ENCODE measurements at places on chromosomes 6 and 20.

- no peak for DNase-seq
Measured at GRCh38 chr20:47359530-47360296, 3.2 kb upstream of the ZMYND8 start.

- no peak for DNase-seq
Measured at GRCh38 chr20:51128198-51128597, 105.3 kb upstream of the KCNG1 start.

DNA sequence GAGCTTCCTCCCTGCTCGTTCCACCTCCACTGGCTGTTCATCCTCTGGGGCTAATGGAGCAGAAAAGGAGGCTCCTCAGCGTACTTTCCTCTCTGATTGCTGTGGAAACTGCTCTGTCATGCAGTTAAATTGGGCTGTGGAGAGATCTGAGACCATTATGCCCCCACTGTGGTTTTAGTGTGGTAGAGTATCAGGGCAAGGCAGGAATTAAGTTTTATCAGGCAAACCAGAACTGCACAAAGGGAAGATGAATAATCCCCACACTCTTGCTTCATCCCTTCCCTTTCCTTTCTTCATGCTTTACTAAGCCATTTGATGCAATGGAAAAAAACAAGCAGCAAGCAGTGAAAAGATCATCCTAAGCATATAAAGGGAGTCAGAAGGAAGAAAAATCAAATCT lies 11.9 kb upstream of the ME1 start:
- no peak for DNase-seq

- no peak for DNase-seq
Measured at GRCh38 chr6:29982097-29982496, 39.8 kb downstream of the HLA-A start.

DNA sequence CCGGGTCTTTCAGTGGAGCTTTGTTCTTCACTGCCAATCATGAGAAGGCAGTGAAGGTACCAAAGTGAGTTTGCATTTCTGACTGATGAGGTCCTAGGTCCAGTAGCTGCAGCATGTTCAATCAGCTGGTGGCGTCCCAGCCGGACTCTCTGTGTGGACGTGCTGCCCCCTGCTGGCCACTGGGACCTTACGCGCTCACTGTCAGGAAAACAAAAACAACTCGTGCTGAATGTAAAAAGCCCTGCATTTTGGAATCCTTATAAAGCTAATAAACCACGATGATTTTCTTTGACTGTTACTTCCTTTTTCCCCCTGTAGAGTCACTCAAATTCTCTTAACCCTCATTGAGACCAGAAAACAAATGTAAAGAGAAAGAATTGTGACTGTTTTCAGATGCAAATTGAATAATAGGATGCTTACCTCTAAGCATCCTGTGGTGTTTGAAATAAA lies 4.9 kb upstream of the CD24 start:
- peak; percentile 79 for DNase-seq

GRCh38 chr6:169320013-169320412 lies 66.4 kb upstream of the THBS2 start:
- DNase-seq = no peak

DNA sequence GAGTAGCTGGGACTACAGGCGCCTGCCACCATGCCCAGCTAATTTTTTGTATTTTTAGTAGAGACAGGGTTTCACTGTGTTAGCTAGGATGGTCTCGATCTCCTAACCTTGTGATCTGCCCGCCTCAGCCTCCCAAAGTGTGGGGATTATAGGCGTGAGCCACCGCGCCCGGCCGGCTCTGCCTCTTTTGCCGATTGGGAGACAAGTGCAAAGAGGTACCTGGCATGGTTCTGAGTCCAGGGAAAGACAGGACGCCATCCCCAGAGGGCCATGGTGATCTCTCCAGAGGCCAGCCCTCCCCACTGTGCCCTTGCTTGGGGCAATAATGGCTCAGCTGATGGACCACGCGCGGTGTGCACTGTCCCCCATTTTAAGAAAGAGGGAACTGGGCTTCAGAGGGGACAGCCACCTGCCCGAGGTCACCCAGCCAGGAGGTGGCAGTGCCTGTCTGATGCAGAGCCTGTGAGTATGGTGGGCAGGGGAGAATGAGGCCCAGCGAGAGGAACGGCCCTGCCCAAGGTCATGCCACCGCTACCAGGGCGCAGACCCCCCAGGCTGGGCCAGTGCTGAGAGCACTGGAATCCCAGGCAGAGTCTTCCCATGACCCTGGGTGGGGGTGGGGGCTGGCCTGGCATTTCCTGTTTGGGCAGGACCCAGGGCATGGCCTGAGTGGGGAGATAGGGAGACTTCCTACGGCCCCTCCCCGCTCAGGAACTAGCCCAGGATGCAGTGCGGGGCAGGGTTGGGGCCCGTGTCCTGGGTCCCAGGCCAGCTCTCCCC lies 61.0 kb downstream of the SNAI1 start:
- DNase-seq = no peak

GRCh38 chr20:24764027-24764793 lies 184.9 kb upstream of the CST7 start:
- no peak for DNase-seq

DNA sequence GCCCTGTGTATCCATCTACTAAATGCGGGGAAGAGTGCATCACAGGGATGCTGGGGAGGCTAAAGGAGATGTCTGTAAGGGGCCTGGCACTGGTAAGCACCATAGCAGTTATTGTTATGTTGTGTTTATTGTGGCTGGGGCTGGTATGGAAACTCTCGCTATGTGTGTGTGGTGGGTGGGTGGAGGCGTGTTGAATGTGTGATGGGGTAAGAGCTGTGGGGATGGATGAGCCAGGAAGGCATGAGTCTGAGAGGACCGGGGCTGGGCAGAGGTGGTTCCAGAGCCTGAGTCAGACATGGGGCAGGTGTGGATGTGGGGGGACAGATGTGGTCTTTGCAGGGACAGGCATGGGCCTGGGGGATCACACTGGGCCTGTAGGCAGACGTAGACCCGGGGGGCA lies 88.1 kb downstream of the GRM4 start:
- no peak for DNase-seq

DNA sequence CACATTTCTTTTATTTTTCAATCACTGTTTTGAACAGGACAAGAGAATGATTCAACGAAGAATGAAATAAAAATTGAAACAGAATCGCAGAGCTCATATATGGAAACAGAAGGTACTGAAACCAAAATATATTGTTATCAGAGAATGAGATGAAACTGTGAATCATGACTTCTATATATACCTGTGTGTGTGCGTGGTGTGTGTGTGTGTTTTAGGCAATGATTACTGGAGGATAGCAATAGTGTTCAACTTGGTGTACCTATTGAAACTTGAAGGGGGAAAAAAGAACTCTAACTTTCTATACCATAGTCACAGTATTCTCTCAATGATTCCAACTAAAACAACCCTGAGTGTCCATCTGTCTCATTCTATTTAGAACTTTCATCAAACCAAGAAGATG lies 586.6 kb downstream of the KIF16B start:
- no peak for DNase-seq

DNA sequence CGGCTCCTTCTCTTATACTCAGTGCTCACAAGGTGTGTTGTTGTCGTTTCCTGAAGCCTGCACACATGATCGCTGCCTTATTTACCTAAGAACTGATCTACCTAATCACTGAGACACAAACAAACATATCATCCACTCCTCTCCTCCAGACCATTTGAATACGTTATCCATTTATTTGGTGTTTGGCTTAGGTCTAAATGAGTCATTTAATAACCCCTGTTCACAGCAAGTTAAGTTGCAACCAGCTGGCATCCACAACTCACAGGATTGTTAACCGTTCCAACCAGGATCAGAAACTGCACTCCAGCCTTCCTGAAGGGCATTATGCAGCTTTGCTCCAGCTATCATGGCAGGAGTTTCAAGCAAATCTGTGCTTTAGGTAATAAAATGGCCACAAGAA lies 511.1 kb upstream of the MAP3K7 start:
- DNase-seq = no peak

DNA sequence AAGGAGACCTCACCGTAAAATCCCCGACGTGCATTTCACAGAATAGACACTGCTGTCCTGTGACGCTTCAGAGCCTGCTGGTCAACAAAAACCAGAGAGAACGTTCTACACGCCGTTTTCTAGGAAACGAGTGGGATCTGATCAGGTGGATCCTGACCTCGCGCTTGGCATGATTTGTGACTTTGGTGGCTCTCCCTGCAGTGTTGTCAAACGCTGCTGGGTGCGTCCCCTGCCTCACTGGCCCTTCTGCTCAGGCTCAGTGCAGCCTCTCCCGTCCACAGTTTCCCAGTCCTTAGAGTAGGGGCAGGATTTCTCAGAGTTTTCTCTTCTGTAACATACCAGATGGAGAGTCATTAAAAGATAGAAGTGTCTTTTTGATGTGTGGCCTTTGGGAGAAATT lies 27.6 kb upstream of the IRF4 start:
- DNase-seq = no peak

- DNase-seq = no peak
Measured at GRCh38 chr6:8172530-8172929, 70.2 kb upstream of the EEF1E1 start.

DNA sequence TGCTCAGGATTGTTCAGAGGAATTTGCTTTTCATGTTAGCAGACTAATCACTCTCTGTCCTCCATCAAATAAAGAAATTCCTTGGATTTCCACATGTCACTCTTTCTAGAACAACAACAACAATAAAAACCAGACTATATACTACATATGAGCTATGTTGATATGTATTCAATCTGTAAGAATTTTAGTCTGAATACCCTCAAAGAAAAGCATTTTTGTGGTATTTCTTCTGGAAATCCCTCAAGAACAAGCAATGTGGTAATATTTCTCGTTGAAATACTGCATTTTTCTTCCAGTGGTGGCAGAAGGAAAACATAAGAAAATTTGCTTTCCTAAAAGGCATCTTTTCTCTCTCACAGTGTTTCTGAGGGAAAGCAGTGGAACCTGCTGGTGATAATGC lies 312.6 kb upstream of the RSPO3 start:
- DNase-seq = no peak

- DNase-seq = no peak
Measured at GRCh38 chr20:11044561-11044960, 370.8 kb upstream of the JAG1 start.

GRCh38 chr6:96975852-96976251 lies 51.3 kb downstream of the KLHL32 start:
- DNase-seq = no peak

GRCh38 chr6:33746036-33746600 lies 587 bp downstream of the IP6K3 start:
- no peak for DNase-seq

DNA sequence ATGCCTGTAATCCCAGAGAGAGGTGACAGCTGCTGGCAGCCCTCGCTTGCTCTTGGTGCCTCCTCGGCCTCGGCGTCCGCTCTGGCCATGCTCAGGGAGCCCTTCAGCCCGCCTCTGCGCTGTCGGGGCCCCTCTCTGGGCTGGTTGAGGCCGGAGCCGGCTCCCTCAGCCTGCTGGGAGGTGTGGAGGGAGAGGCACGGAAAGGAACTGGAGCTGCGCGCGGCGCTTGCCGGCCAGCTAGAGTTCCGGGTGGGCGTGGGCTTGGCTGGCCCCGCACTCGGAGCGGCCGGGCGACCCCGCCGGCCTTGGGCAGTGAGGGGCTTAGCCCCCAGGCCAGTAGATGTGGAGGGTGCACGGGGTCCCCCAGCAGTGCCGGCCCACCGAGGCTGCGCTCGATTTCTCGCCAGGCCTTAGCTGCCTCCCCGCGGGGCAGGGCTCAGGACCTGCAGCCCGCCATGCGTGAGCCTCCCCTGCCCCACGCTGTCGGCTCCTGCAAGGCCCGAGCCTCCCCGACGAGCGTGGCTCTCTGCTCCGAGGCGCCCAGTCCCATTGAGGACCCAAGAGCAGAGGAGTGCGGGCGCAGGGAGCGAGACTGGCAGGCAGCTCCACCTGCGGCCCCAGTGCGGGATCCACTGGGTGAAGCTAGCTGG lies 34.6 kb downstream of the C6orf52 start:
- no peak for DNase-seq

DNA sequence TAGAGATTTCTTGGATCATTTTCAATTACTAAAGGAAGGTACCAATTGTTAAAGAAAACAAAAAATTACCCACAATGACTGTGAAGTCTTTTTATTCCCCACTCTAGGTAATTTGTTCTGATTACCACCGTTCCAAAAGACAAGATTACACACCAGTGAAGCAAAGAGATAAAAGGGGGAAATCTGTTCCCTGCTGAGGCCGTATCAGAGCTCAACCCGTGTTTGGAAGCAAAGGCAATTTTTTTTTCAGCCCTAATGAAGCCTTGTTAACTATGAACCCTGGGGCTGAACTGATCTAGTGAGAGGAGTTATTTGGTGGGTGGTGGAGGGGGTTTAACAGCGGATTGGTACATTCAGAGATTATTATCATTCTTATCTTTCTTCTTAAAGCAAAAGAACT lies 128.5 kb downstream of the ALDH8A1 start:
- DNase-seq = no peak

- DNase-seq = no peak
Measured at GRCh38 chr6:45171380-45171779, 156.8 kb upstream of the RUNX2 start.

GRCh38 chr6:43939281-43940070 lies 169.5 kb downstream of the VEGFA start:
- no peak for DNase-seq

DNA sequence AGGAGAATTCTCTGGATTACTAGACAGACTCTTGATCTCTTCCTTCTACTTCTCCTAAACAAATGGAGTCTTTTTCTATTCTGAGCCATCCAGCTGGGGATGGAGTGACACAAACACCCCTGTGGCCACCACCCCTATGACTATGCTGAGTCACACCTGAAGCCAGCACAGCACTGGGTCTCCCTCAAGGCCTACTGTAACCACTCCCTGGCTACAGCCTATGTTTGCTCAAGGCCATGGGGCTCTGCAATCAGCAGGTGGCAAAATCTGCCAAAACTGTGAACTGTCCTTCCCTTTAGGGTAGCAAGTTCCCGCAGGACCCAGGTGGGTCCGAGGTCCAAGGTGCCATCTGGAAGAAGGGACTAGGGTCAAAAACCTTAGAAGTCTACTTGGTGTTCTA lies 132.3 kb downstream of the TINAG start:
- DNase-seq = no peak

- no peak for DNase-seq
Measured at GRCh38 chr20:12893019-12893418, 115.8 kb upstream of the SPTLC3 start.

DNA sequence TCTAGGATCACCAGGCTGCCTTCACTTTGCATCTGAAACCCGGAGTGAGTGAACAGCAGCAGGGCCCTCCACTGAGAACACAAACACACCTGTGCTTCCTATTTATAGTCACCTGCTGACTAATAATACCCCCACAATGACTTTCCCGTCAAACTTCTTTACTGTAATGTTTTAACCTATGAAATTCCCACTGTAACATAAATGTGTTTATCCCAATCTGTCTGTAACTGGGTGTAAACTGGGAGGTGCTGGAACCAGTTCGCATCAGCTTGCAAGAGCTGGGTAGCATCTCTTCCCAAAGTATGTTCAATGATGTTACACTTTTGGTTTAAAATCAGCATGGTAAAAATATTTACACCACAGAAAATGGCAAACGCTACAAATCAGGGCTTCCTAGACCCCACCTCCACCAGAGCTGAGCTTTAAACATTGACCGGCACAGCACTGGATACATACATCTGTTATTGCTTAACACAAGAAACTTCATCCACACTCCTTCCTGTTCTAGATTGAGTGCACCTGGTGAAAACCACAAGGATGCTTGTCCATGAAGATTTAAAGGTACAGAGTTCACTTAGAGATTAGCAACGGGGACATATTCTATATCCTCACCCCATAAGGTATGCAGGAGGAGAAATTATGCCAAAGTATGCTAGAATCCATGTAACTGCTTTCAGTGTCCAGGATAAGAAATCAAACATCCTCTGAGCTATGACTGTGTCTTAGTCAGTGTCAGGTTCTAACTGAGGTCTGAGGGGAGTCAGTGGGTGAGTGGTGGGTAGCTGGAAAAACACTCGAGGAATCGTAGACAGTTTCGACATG lies 79.0 kb downstream of the ALDH8A1 start:
- no peak for DNase-seq

- no peak for DNase-seq
Measured at GRCh38 chr6:106750142-106750918, 121.0 kb downstream of the QRSL1 start.
